Right cardiac atrium (tissue), 5 donors: ENCODE measurements at places on chromosomes 5 and 9. TPM values are rescaled to one million over a fixed set of nuclear protein-coding genes. Genes with fewer than 3 reads are reported as not detected.

GRCh38 chr9:31542384-31543055, 841.9 kb upstream of the ACO1 start:
- no peak for DNase-seq

DNA sequence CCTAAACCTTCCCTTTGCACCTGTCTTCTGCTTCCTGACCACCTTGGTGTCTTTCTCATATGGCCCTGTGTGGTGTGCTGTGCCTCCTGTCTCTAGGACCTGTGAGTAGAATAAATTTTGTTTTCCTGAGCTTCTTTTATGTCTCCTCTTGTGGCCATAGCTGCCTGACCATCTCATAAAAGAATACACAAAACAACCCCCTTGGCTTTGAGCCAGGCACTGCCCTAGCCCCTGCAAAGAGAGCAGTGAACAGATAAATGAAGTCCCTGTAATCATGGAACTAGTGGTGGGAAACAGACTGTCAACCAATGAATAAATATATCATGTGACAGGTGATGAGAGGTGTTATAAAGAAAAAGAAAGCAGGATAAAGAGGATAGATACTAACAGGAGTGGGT, 485.1 kb downstream of the CSNK1G3 start:
- DNase-seq, result no peak

GRCh38 chr9:7668541-7668940, 131.0 kb downstream of the DMAC1 start:
- no peak for DNase-seq

GRCh38 chr5:36502608-36503007, 103.8 kb upstream of the SLC1A3 start:
- no peak for DNase-seq

- DNase-seq, result no peak
Observed at GRCh38 chr9:11141357-11141756, 528.6 kb upstream of the PTPRD start.

DNA sequence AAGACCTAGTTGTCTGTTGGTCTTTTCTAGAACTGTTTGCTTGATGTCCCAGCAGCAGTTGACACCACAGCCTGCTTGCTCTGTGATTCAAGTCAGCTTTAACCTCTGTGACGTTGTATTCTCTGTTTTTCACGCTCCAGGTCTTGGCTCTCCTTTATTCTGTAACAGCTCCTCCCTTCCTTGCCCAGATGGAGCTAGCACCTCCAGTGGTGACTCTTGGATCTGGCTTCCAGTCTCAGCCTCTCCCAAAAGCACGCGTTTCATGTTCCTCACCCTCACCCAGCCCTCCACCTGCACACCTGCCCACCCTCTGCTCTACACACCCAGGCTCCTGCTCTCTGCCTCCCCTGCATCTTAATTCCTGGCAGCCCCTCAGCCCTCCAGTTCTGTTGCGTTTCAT, 50.6 kb downstream of the DMRT1 start:
- DNase-seq, result no peak

GRCh38 chr9:93463638-93464248, 10.4 kb upstream of the FAM120AOS start:
- no peak for DNase-seq

DNA sequence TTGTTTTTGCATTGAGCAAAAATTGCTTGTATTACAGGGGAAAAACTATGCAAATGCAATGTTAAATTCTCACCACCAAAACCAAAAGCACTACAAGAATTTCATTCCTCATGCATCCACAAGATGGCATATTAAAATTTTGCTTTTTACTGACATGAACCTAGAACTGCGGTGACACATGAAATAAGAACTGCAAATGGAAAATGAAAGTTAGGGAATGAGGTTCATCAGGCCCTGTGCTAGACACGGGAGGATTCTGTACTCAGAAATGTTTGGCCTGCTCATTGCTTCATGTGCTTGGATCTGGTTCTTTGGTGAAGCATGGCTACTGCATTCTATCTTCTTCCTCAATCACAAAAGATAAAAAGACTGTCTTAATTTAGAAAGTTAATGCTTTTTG, 9.1 kb upstream of the RFK start:
- no peak for DNase-seq

DNA sequence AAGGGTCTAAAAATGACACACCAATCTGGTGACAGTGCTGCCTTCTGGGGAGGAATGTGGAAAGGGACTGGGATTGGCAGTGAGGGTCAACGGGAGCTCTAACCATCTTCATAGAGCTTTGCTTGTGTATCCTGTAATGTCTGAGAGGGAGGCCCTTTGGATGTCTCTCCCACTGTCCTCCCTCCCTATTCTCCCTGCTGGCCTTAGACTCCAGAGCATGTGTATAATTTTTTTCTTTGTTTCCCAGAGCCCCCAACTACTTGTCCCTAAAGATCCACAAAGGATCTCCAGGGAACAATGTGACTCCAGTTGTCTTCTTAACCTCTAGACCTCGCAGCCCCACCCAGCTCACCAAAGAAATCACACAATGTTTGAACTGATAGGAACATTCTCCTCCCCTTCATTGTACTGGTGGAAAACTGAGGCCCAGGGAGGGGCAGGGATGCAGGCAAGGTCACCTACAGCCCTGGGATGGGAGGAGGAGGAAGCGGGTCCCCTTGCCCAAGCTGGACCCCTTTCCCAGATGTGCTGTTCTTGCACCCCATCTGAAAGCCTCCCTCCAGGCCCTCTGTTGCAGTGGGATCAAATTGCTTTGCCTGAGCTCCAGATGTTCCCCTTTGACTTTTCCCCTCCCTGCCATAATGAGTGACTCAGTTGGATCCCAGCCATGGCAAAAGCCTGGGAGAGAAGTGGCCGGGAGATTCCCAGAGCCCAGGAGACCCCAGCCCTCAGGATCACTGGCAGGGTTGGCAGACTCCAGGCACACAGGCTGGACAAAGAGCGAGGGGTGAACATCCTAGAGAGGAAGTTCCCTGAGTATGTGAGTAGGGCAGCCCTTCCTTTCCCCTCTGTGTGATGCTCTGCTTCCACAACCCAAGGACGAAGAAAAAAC, 21.8 kb downstream of the SPARC start:
- DNase-seq, result no peak

GRCh38 chr9:6942406-6942805, 184.6 kb downstream of the KDM4C start:
- DNase-seq, result no peak

GRCh38 chr5:94467954-94468930, 150.2 kb downstream of the KIAA0825 start:
- DNase-seq, result no peak

- no peak for DNase-seq
Observed at GRCh38 chr5:90898326-90899013, 339.9 kb downstream of the ADGRV1 start.

- no peak for DNase-seq
Observed at GRCh38 chr9:16668734-16669295, 201.7 kb downstream of the BNC2 start.

GRCh38 chr5:52983731-52984636, 5.2 kb upstream of the ITGA2 start:
- DNase-seq, result no peak

GRCh38 chr5:15014809-15015208, 143.2 kb upstream of the ANKH start:
- DNase-seq, result no peak

DNA sequence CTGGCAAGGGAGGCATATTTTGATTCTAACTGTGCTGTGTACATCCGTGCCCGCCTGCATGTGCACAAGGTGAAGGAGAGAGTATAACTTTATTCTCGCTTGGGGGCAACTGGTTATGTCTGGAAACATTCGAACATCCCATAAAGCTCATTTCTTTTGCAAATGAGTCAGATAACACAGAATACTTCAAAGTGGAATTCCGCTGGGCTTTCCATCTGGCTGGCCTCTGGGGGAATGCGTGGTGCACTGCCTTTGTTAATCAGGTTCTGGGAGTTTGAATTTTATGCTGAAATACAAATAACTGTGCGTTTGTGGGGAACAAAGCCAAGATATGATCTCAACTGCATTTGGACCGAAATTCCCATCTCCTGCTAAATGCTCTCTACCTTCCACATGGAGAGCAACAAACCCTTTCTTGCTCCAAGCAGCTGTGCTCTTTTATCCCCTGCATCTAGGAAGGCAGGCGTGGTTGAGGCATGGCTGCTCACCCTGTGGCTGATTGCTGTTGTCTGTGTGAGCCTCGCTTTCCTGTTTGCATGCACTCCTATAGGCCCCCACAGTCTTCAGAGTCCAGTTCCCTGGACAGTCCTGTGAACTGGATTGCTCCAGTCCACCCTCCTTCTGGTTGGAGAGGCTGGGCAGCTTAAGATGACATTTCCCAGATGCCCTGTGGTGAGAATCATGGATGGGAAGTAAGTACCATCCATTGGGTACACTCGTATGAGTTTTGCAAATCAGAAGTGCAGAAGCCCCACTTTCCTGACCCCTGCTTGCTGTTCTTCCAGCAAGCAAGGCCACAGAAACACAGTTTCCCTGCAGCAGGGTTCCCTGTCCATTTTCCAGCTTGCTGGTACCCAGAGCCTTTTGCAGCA, 82.9 kb upstream of the ALDH1B1 start:
- DNase-seq, result no peak

The WDR31 gene
- polyA plus RNA-seq, result 5.4 TPM

The DCP2 gene
- 3.6 TPM for polyA plus RNA-seq

The FSTL4 gene
- not detected for polyA plus RNA-seq

The FRRS1L gene
- 0.91 TPM for polyA plus RNA-seq

The IFNA21 gene
- polyA plus RNA-seq, result not detected

The GGTA1 gene
- polyA plus RNA-seq, result 42.5 TPM

The SLC46A2 gene
- polyA plus RNA-seq, result 0.02 TPM

The ROPN1L gene
- 0.93 TPM for polyA plus RNA-seq
